ENCODE measurements at places on chromosomes 11 and 22.
A peak's percentile ranks its signal among the peaks of the same experiment; 100 is the strongest.

- no peak for DNase-seq
These were observed 12.2 kb downstream of the SLC35C1 start for GRCh38 chr11:45817191-45817590.

DNA sequence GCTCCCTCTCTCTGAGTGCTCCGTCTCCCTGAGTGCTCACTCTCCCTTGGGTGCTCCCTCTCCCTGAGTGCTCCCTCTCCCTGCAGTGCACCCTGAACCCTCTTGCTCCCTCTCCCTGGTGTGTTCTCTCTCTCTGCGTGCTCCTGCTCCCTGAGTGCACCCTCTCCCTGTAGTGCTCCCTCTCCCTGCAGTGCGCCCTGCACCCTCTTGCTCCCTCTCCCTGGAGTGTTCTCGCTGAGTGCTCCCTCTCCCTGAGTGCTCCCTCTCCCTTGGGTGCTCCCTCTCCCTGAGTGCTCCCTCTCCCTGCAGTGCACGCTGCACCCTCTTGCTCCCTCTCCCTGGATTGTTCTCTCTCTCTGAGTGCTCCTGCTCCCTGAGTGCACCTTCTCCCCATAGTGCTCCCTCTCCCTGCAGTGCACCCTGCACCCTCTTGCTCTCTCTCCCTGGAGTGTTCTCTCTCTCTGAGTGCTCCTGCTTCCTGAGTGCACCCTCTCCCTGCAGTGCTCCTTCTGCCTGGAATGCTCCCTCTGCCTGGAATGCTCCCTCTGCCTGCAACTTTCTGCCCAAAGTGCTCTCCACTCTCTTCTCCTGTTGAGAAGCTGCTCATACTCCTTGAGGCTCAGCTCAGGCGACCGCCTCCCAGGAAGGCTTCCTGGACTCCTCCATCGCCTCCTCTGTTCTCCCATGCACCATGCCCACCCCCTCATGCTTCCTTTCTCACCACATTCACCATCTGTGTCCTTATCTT is 48.4 kb upstream of the WNT7B start:
- DNase-seq: no peak

DNA sequence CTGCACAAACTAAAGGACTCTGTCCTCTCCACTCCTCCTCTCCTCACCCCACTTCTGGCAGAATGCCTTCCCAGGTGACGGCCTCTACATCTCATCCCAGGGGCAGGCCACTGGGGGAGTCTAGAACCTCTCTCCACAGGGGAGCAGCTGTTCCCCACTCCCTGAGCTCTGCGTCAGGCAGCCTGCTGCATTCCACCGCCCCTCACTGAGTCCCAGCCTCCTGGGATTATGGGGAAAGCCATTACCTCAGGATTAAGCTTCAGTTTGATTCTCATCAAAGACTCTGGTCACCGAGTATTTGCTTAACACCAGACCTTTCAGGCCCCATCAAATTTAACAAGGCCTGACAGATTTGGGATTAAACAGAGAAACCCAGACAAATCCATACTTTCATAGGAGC is 405.9 kb downstream of the NXPE2 start:
- DNase-seq: peak; percentile 94

DNA sequence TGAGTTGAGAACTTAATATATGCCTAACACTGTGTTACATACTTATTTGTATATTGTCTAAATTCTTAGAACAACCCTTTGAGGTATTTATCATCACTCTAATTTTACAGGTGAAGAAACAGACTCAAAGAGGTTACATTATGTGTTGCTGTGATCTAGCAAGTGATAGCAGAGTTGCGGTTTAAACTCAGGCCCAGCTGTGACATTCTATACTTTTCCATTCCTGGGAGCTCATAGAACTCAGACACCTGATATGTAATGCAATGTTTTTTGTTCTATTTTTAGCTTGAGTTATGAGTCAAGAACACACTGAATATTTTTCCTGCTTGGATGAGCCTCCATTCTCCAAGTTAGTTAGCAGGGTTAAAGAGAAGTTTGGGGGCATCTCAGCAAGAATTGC is 449.7 kb upstream of the DDI1 start:
- no peak for DNase-seq

GRCh38 chr11:32858731-32859130 is 29.0 kb downstream of the PRRG4 start:
- DNase-seq: peak; percentile 1

DNA sequence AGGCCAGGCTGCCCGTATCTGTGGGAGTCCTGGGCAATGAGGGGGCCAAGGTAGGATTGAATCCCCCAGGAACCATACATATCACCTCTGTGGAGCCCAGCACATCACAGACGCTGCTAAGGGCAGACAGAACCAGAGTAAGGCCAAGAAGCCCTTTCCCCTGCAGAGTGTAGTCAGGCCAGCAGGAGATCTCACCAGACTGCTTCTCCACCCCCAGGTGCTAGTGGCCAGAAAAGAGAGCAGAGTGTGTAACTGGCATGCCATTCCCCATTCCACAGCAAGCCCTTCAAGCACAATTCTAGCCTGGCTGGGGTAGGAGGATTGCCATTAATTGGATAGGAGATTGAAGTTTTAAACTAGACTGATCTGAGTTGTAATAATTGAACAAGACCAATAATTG is 28.0 kb upstream of the FCHSD2 start:
- peak; percentile 4 for DNase-seq

- DNase-seq: no peak
These were observed 17.0 kb downstream of the PTPRJ start for GRCh38 chr11:47997063-47998053.

- DNase-seq: no peak
These were observed 1.7 kb upstream of the CBX6 start for GRCh38 chr22:38873469-38874411.

DNA sequence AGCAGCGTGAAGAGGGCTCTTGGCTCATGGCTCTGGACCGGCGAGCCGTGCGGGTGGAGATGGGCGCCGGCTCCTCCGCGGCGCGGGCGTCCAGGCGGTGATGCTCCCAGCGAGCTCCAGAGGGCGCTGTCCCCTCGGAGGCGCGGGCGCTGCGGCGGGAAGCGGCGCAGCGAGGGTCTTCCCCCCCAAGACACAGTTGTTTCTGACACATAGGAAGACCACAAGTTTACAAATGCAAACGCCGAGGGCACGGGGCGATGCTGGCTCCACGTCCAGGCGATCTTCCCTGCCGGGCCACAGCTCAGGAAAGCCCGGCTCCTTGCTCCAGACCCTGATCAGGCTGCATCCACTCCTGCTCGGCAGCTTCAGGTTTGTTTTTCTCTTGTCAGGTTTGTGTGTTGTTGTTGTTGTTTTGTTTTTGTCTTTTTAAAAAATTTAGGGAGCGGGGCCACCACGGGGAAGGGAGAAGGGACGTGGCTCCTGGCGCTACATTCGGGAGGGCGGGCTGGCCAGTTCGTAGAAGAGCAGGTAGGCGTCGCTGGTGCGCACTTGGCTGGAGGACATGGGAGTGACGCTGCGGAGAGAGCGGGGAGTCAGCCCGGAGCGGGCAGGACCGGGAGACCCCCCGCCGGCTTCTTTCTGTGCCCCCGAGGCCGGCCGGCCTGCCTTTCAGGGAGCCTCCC is 10.0 kb upstream of the MFRP start:
- no peak for DNase-seq

GRCh38 chr11:17596711-17597110 is 49.7 kb downstream of the OTOG start:
- no peak for DNase-seq

- no peak for DNase-seq
These were observed 108.5 kb downstream of the CD44 start for GRCh38 chr11:35247428-35247827.

DNA sequence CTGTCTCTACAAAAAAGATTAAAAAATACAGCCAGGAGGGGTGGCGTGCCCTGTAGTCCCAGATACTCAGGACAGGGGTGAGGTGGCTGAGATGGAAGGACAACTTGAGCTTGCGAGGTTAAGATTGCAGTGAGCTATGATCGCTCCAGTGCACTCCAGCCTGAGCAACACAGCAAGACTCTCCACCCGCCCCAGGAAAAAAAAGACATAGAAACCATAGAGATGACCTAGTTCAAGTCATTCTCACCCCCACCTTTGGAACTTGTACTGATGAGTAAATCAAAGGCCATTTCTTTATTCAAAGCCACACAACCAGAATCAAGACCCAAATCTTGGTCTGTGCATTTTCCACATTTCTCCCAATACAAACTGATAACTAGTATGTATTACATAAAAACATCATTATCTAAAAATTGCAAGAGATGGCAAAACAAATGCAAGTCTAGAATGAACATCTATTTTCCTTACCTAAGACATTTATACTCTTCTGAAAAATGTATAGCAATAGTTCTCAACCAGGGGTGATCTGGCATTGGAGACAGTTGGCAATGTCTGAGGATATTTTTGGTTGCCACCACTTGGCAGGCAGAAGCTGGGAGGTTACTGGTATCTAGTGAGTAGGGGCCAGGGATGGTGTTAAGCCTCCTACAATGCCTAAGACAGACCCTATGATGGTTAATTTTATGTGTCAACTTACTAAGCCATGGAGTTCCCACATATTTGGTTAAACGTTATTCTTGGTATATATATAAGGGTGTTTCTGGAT is 34.6 kb downstream of the LGR4 start:
- no peak for DNase-seq

GRCh38 chr11:10243896-10244575 is 50.0 kb downstream of the SBF2 start:
- no peak for DNase-seq

DNA sequence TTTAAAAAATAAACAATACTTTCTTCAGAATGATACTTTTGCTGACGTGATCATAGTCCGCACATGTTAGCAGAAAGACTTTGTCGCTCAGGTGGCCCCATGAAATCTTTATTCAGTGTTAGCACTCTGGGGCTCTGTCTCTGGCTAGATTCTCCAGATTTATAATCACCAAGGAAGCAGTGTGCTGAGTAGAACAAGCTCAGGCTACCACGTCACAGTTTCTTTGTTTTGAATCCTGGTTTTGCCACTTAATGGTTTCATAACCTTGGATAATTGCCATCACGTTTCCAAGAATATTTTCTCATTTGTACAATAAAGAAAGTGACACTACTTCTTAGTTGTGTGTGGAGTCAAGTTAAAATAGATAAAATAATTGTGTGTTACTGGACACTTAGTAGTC is 3.9 kb upstream of the MUC15 start:
- DNase-seq: no peak

DNA sequence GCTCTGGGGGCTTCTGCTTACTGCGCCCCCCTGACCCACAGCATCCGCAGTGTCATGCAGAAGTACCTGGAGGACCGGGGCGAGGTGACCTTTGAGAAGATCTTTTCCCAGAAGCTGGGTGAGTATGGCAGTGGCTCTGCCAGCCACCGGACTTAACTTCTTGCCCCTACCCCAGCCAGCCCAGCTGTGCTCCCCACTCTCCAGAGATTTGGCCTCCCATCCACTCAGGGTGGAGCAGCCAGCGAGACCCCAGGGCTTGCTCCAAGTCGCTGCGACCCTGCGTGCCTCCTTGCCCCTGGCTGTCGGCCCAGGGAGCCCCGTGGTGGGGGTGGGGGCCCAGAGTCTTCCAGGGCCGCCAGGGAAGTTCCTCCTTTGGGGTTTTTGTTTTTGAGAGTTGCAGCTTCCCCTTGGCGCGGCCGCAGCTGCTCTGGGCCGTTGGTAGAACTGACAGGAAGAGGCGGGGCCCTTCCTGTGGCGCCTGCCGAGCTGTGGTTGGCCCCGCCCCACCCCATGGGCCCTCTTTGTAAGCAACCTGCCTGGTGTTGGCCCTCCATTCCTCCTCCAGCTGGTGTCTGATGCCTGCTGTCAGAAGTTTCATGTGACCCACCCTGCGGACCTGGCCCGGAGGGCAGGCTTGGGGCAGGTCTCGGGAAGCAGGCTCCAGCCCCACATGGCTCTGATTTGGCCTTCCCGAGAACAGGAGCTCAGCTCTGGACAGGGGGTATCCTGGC is 11.1 kb downstream of the GRK2 start:
- DNase-seq: peak; percentile 65

DNA sequence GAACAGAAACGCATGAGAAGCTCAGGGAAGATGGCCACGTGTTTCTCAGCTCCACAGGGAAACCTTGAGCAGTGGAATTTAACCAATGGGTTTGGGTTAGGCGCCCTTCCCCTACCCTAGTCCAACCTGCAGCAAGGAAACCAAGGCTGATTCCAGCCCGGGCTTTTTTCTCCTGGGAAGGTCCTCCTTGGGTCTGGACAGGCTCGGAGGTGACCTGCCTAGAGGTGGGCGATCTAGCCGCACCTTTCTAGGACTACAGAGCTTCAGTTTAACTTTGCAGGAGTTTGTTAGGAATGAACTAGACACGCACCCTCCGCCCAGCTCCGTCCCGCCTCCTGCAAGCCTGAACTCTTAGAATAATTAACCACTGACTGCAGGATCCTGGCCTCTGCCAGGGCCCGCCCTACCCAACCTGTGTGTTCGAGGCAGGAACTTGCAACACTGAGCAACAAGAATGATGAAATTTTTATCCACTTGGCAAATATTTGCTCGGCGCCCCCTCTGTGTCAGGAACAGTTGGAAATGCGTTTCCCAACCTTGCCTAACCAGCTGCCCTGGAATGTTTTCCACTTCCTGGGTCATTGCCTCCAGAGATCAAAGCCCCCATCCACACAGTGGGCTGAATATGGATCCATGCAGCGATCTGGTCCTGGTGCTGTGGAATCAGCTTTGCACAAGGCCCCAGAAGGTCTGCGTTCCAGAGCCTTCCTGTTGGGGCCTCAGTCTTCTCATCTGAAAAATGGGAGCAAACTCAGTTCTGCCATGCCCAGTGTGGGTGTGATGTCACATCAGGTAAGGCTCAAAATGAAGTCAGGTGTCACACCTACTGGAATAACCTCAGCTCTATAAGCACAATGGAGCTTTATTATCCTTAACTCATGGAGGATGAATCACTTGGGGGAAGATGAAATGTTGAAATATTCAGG is 13.3 kb downstream of the MPST start:
- no peak for DNase-seq

- no peak for DNase-seq
These were observed 7.5 kb downstream of the TMEM151A start for GRCh38 chr11:66299186-66299585.

DNA sequence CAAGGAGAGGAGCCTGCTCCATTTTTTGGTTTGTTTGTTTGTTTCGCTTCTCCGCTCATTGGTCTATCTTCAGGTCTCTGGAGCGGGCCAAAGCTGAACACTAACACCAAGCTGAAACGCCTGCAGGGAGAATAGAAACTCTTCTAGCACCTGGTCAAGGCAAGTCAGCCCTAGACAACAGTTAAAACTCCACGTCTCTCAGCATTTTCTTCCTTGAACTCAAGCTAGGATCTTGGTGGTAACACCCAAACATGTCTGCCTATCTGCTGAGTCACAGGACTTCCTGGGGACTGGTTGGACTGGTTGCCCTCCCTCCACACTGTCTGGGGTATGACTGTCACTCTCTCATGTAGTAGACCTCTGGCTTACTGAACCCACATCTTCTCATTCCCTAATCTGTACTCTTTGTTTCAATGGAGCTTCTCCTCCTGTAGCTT is 23.9 kb upstream of the RBFOX2 start:
- DNase-seq: no peak

DNA sequence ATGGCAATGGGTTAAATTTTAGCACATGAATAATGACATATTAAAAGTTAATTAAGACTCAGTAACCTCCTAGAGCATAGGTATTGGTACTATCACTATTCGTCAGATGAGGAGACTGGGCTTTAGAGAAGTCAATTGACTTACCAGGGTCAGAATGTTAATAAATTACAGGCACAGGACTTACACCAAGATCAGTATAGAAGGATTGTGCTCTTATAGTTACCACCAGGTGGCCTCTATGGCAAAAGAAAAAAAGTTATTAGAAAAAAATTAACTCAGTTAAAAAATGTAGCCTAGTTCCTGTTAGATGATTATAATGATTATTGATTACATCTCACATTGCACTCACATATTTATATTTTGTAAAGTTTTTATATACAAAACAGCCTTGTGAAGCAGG is 1163.7 kb downstream of the FAM181B start:
- DNase-seq: no peak

- no peak for DNase-seq
These were observed 56.4 kb downstream of the SGSM3 start for GRCh38 chr22:40426594-40427333.

All from NCI-H82 (cell line).